ENCODE measurements at places on chromosomes 7 and 10.

DNA sequence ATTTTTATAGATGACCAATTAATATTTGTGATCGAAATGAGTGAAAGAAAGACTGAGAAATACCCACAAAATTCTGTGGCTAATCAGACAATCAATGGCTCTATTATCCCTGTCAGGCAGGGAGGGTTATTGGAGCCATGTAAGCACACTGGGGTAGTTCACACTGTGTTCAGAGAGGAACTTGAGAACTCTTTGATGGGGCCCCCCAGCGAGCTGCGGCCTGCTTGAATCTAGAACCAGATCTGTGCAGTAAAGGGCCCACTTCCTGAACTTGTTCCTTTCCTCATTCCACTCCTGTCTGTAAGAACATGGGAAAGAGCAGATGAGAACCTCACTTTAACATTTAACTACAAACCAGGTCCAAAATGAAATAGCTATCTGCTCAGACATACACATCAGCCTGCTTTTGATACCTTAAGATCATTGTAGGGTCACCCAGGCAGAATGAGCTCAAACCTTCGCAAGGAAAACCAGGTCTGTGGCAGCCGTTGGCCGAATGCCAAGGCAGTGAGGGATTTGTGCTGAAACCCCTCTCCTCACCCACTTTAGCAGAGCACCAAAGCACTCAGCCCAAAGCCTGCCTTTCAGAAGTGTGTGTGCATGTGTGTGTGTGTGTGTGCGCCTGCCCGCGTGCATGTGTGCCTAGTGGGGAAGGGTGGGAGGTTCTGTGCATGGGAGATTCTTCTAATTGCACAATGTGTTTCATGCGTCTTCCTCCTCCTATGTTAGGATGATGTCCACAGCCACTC is 365.6 kb upstream of the MGMT start:
- DNase-seq = no peak

DNA sequence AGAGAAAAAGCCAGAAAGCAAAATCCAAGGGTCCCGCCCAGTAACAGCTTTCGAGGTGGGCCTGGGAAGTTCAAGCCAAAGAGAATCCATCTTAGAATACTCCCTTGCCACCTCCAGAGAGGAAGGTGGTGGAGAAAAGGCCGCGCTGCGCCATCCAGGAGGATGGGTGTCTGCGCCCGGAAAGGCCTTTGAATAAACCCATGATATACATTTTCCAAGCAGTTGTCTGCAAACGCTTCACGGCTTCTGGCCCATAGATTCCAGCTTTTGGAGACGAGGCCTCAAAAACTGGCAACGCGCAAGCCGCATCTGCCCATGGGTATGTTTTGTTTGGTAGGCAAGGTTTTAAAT is 17.8 kb downstream of the RGS10 start:
- DNase-seq = no peak

DNA sequence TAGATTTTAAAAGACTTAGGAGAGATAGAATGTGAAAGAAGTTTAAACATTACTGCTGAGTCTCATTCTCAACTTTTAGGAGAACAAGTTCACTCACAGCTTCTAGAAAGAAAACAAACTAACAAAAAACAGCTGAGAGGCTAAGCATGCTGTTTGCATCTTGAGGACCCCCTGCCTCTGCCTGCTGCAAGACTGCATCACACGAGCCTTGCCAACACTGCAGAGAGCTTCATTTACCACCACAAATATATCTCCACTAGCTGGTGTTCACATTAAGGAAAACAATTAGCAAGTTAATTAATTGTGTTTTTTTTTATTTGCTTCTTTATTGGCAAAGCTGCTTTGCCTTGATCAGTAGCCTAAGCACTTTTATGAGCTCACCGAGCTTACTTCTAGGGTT is 336.6 kb upstream of the KIAA1217 start:
- no peak for DNase-seq

GRCh38 chr10:11086177-11086840 is 68.6 kb downstream of the CELF2 start:
- no peak for DNase-seq

GRCh38 chr10:6333086-6333485 is 130.4 kb downstream of the PFKFB3 start:
- DNase-seq = no peak

DNA sequence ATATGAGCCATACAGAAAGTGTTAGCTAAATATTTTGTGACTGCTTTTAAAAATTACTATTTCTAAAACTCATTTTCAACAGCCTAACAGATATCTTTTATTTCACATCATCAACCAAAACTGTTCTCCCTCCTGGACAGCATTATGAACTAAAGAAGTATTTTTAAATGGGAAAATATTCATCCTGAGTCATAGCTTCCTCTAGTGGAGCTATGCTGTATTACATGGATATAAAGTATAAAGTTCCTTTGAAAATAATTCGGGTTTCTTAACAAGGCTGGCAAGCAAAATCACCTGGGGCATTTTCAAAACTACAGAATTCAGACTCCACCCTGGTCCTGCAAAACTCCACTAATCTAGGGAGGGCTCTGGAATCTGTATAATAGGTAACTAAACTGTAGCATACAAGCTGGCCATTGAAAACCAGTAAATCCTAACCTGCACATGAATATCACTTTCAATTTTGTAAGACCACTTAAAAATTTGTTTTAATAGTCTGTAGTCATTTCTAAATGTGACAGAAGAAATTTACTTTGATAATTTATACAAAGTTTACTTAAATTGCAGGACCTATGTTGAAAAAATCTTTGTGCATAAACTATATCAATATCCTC is 53.5 kb downstream of the SCIN start:
- no peak for DNase-seq

- DNase-seq = no peak
Observed at GRCh38 chr7:79337717-79338116, 115.8 kb downstream of the MAGI2 start.

GRCh38 chr10:69389827-69390490 is 26.8 kb downstream of the TACR2 start:
- DNase-seq = no peak

GRCh38 chr7:7916064-7916463 is 52.5 kb upstream of the GLCCI1 start:
- DNase-seq = no peak

DNA sequence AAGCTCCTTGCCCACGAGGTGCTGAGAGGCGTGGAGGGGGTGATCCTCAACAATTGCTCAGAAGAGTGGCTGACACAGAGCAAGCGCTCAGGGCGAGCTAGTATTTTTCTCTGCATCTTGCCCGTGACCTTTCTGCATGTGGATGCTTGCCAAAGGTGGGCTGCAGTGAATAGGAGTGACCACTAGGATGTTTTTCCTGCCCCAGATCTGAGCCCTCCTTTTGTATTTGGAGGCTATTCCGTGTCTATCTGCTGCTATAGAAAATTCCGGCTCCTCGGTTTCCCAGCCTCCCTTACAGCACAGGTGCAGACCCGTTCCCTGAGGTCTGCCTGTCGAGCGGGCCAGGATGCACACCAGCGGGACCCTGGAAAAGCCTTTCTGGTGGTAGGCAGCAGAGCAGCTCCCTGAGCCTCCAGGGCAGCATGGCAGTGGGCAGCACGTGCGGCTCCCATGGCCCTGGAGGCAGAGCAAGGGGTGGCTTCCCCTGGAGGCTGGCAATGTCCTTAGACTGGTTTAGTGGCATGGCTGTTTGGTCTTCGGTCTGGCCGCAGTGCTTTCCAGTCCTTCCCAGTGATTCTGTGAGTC is 145.1 kb upstream of the PCBD1 start:
- no peak for DNase-seq

GRCh38 chr10:1461016-1461415 is 276.3 kb downstream of the ADARB2 start:
- no peak for DNase-seq

GRCh38 chr10:48805848-48806247 is 121.2 kb downstream of the WDFY4 start:
- no peak for DNase-seq

GRCh38 chr7:97018791-97019531 is 5.7 kb downstream of the DLX5 start:
- DNase-seq = no peak

DNA sequence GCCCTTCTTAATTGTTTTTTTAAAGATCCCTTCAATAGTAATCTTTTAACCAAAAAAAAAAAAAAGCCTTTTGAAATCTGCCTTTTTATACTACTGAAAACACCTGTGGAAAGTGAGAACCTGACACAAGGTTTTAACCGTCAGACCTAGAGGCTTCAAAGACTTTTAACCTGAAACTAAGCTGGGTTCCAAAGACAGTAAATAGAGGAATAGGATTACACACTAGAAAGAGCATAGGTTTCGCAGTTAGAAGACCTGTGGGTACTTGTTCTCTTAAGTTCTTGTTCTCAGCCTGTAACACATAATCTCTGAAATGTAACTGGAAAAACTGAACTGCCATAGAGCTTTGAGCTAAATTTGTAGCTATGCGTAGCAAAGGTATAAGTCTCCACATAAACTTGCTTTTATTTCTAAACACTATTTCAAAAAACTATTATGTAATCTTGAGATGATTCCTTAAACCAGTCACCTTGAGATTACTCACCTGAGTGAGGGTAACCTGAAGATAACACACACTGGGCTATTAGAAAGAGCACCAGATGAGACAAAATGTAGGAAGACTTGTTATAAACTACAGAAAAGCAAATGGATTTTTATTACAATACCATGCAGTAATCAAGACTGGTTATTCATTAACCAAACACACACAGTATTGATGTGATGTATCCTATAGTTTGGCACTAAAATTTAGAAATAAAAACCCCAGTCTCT is 196.6 kb upstream of the FRMD4A start:
- DNase-seq = no peak

DNA sequence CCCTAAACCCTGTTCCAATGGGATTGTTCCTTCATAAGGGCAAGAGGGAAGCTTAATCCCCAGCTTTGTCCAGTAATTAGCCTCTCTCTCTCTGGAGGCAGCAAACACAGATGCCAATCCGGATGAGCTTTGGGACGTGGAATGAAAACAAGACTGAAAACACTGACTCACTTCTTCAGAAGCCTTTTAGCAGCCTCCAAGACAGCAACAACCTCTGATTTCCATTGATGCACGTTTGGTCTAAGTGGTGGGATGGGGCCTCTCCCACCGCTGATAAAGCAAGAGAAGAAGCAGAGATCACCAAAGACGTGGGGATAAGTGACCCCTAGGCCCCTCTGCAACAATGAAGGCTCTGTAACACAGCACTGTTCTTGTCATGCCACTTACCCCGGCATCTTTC is 5.8 kb upstream of the GFRA1 start:
- DNase-seq = no peak

DNA sequence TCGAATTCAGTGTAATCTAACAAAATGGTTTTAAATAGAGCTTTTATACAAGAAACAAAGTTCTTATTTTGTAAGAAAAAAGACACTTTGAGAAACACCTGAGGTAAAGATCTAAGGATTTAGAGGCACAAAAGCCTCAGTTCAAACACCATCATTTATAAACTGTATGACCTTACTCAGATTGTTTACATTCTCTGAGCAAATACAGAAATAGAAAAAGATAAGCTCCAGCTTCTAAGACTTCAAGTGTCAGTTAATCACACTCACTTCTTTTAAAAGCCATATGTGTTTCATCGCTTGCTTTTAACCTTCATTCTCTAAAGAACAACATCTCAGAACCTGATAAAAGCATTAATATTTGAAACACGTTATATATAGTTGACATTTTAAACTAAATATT is 27.9 kb downstream of the CADPS2 start:
- no peak for DNase-seq

DNA sequence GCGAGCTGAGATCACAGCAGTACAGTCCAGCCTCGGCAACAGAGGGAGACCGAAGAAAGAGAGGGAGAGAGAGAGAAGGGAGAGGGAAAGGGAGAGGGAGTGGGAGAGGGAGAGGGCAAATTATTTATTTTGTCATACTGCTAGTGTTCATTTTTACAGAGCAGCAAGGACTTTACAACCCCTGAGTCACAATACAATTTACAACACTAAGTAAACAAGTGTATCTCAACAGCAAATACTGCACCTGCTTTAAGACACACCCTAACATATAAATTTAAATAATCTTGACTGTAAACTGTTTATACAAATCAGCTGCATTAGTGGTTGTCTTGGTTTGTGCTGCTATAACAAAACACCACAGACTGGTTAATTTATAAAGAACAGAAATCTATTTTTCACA is 27.2 kb downstream of the HTR5A start:
- DNase-seq = no peak

DNA sequence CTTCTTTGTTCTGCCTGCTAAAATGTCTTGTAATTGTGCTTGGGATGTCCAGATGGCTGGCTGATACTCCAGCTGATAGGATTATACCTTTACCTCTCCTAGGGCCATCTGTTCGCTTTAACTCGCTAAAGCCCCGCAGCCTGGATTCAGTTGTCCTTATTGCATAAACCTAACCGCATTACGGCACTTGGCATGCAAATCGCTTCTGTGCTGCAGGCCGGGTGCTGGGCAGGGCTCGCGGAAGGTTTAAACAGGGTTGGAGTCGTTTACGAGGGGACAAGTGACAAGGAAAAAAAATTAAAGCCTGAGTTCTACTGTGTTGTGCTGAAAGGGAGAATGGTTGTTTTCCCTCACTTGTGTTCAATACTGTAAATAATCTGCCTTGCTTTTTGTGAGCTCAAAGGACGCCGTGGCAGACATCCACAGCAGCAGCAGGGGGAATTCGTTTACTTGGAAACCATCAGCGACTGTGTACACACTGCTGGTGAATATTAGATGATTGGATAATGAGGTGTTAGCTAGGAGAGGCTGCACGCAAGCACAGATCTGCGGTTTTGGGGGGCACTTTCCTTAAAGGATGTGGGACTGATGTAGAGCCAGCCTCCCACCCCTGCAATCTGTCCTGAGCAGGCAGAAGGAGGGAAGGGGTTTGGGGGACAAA is 93.0 kb downstream of the EBF3 start:
- DNase-seq = peak; percentile 58

- DNase-seq = no peak
Observed at GRCh38 chr7:100007887-100008286, 7.5 kb upstream of the ZKSCAN1 start.

DNA sequence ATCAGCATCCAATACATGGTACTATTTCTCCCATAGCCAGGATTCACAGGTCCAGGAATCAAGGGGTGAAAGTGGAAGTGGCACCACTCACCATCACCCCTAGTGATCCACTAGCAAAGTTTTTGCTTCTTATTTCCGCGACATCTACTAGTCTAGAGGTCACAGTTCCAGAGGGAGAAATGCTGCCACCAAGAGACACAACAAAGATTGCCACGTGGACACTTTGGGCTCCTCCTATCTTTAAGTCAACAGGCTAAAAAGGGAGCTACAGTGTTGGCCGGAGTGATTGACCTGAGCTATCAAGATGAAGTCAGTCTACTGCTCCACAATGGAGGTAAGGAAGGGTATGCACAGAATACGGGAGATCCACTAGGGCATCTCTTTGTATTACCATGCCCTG is 178.2 kb downstream of the AKR1D1 start:
- no peak for DNase-seq

DNA sequence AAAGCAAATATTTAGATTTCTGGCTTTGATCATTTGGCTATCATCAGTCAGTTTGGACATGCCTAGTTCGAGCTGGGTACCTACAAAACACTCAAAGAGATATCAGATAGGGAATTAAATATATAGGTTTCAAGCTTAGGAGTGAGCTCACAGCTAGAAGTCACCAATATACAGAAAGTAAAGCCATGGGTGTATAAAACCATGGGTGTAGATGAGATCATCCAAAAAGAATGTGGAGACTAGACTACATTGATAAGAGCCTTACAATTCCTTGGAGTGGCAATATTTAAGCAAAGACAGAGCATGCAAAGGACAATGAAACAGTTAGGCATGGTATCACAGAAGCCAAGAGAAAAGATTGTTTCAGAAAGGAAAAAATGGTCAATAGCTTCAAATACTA is 7.2 kb upstream of the RALA start:
- no peak for DNase-seq

GRCh38 chr10:34778237-34778636 is 36.9 kb downstream of the PARD3 start:
- DNase-seq = no peak

Measured in NCI-H446 treated with DMSO at 0.1 percent for 48 hours (cell line).